ENCODE measurements at places on chromosomes 13 and 19. TPM values are rescaled to one million over a fixed set of nuclear protein-coding genes. Genes with fewer than 3 reads are reported as not detected.

The EXOC3L2 gene
- 0.46 TPM for total RNA-seq

The TMEM147 gene
- total RNA-seq: 116 TPM

The PRRG2 gene
- 10.0 TPM for total RNA-seq

The SMAD9 gene
- total RNA-seq: 1.3 TPM

The NECTIN2 gene
- total RNA-seq: 100 TPM

The IGFL1 gene
- total RNA-seq: 0.37 TPM

The HSD17B14 gene
- total RNA-seq: 2.4 TPM

The CYSLTR2 gene
- total RNA-seq: not detected

The PSG1 gene
- not detected for total RNA-seq

The FUT1 gene
- 8.0 TPM for total RNA-seq

The MIA gene
- 0.88 TPM for total RNA-seq

The ADAT3 gene
- total RNA-seq: 9.6 TPM

The CDKN2D gene
- 2.0 TPM for total RNA-seq

The ZNF296 gene
- total RNA-seq: 0.98 TPM

The TNFSF13B gene
- total RNA-seq: not detected

The FBXW9 gene
- total RNA-seq: 15.8 TPM

The GNG8 gene
- total RNA-seq: not detected

The LRRC63 gene
- total RNA-seq: not detected

The MAG gene
- total RNA-seq: not detected

The ELSPBP1 gene
- total RNA-seq: not detected

The USHBP1 gene
- total RNA-seq: not detected

The URAD gene
- total RNA-seq: not detected

The EPSTI1 gene
- total RNA-seq: 0.98 TPM

The CACNG8 gene
- not detected for total RNA-seq

The LILRB3 gene
- total RNA-seq: not detected

The NLRP11 gene
- not detected for total RNA-seq

The KIR2DL4 gene
- not detected for total RNA-seq

The DNAJC15 gene
- total RNA-seq: 15.3 TPM

The GAPDHS gene
- not detected for total RNA-seq

The BST2 gene
- total RNA-seq: not detected

The CEACAM3 gene
- not detected for total RNA-seq

The CEACAM8 gene
- not detected for total RNA-seq

The PAK4 gene
- total RNA-seq: 29.4 TPM

The INSR gene
- total RNA-seq: 6.1 TPM

The CLC gene
- total RNA-seq: not detected

The GGACT gene
- 3.8 TPM for total RNA-seq

The ZNF486 gene
- 3.6 TPM for total RNA-seq

The KASH5 gene
- not detected for total RNA-seq

The GRAMD1A gene
- 38.8 TPM for total RNA-seq

The C19orf44 gene
- 0.42 TPM for total RNA-seq

The EDNRB gene
- total RNA-seq: 0.05 TPM

The CLEC4G gene
- not detected for total RNA-seq

The TMEM238 gene
- total RNA-seq: 11.8 TPM

The PRODH2 gene
- not detected for total RNA-seq
